GOT3 (cell line): ENCODE measurements at places on chromosomes 7 and 10.

DNA sequence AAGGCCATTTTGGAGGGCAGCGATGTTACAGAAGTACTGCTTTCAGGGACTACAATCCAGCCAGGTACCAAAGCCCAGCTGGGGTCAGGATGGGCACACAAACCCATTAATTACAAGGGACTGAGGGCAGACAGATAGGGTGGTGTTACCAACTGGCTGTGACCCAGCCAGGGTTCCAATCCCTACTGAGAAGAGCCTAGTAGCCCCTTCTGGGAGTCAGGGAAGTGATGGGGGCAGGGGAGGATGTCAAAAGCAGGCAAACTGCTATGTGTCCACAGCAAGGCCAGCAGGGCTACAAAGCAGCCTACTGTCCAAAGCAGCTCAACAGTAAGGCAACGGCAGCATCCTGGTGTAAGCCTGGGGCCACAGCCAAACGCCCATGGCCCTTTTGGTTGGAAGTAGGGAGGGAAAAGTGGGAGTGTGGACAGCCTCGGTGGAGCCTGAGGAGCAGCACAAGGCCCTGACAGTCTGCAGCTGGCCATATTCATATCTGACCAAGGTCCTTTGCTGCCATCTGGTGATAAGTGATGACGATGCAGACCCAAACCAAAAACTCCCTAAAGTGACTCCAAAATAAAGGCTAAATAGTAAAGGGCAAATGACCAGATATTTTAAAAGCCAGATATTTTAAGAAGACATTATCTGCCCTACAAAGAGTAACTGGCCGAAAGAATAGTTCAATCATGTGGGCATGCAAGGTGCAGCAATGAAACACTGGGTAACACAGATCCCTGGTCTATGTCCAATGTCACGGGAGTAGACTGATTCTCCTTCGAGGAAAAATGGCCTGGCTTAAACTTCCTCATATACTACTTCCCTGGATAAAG lies 56.9 kb downstream of the XPNPEP1 start:
- DNase-seq = no peak

GRCh38 chr7:28472332-28472731 lies 60.0 kb downstream of the CREB5 start:
- DNase-seq = no peak

DNA sequence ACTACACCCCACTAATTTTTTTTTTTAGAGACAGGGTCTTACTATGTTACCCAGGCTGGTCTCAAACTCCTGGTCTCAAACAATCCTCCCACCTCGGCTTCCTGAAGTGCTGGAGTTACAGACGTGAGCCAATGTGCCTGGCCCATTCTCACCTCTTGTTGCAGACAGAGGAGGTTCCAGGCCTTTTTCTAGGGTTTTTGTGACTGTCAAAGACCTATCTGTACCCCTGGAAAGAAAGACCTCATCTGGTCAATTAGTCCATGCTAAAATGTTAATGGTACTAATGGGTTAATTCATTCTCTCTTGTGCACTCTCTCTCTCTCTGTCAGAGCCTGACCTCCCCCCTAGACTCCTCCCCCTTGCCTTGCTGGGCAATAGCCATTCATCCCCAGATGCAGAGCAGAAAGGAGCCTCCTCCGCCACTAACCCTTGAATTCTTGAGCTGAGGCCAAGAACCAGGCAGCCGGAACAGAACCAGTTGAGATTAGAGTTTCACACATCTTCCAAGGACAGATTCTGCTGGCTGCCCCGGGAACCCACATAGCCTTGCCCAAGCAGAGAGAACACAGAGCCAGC lies 209.7 kb downstream of the SKIDA1 start:
- DNase-seq = no peak

GRCh38 chr7:26724795-26725194 lies 139.6 kb downstream of the SKAP2 start:
- no peak for DNase-seq

- DNase-seq = no peak
Observed at GRCh38 chr10:102112210-102112817, 7.9 kb downstream of the LDB1 start.

DNA sequence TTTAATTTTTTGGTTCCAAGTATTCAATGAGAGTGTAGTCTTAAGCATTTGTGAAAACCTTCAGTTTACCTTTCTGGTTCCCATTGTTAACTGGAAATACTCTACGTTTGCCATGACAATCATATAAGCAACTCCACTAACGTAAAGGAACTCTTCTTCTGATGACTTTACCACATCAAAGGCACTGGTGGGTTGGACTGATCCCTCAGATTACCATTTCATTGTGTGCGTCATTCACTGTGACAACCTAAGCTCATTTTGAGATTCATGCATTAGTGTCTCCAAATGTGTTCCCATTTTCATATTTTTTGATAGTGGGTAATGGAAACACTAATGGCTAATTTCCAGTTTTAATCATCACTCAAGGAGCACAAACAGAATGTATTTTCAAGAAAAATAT lies 119.9 kb upstream of the COL1A2 start:
- DNase-seq = no peak

DNA sequence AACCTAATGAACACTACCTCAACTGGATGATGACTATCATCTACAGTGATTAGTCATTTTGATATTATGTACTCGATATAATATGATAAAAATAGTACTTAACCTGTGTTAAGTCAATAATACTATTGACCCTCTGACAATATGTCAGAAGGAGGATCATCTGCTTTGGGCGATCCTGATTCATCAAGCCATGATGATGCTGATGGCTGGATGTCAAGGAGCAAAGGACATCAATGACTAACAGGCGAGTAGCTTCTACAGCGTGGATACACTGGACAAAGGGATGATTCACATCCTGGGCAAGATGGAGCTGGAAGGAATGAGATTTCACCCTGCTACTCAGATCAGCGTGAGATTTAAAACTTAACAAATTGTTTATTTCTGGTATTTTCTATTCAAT lies 94.4 kb upstream of the SKAP2 start:
- DNase-seq = peak; percentile 18

DNA sequence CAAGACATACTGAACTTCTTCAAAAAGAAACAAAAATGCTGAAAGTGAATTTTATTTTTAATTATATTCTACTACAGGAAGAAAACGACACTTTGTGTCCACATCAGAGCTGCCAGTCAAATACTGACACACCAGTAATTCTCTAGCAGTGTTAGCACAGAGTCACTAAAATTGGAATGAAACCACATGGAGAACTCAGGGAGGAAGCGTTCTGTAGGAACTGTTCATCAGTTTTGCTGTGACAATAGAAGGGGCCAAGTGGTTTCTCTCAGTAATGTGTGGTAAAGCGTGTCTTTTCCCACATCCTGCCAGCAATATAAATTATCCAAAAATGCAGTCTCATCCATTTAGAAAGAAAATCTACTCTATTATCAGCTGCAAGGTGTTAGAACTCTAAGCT lies 683.3 kb downstream of the GRM8 start:
- no peak for DNase-seq
